Left renal cortex interstitium (tissue), 4 donors: ENCODE measurements at places on chromosomes 1 and 21.

GRCh38 chr1:24463776-24464735 lies 38.6 kb upstream of the RCAN3 start:
- no peak for DNase-seq

DNA sequence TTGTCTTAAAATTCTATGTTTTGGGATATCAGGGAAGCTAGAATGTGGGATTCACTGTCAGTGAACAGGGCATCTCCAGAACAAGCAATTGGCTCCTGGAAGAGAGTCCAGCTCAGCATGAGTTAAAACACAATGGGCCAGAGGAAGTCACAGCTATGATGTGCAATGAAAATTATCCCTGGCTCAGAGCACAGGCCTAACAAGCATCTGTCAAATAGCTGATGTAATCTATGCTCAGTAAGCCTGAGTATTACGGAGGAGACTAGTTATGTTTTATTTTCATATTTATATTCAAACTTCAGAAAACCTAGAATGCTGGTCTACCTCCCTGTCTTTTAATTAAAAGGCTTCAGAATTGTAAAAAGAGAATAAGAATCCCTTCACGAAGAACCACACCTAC lies 41.6 kb downstream of the PARP1 start:
- DNase-seq = no peak

DNA sequence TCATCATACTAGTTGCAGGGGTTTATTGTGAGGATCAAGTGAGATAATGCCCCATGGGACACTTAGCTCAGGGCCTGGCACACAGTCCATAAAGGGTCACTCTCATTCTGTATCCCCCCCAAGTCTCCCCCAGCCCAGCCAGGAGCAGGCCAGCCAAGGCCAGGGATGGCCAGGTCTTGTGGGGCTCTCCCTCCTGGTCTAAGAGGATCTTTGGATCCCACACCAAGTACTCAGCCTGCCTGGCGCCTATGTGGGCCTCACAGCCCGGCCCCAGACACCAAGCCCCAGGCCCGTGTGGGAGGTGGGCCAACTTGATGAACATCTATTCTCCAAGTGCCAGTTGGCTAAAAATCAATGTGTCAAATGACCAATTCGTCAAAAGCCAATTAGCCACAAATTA lies 117.8 kb downstream of the GLIS1 start:
- DNase-seq = no peak

GRCh38 chr1:239886266-239886665 lies 205.4 kb upstream of the FMN2 start:
- DNase-seq = no peak

DNA sequence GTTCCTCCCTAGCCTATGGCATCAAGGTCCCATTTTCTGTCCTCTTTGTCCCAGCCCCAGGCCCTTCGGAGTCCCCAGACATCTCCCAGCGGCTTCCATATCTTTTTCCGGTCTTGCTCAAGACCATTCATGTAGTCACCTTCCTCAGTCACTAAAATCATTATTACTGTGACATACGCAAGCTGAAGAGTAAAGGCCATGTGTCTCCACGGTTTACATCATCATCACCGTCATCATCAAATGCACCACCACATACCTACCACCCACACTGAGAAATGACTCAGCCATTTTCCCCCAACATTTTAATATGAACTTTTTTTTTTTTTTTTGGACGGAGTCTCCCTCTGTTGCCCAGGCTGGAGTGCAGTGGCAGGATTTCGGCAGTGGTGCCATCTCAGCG lies 43.4 kb downstream of the FHAD1 start:
- DNase-seq = no peak
